CD4-positive, alpha-beta T cell treated with Interleukin-12 subunit alpha and Interleukin-12 subunit beta, for 1 hour (primary cell): ENCODE measurements at places on chromosomes 12 and 14.

- no peak for DNase-seq
Observed at GRCh38 chr12:30826276-30826675, 71.5 kb upstream of the CAPRIN2 start.

GRCh38 chr14:100246809-100247428 lies 8.0 kb downstream of the YY1 start:
- DNase-seq, result peak; percentile 62

- no peak for DNase-seq
Observed at GRCh38 chr12:124242529-124243065, 52.3 kb upstream of the RFLNA start.

GRCh38 chr12:124654666-124655047 lies 87.2 kb upstream of the NCOR2 start:
- DNase-seq, result no peak

DNA sequence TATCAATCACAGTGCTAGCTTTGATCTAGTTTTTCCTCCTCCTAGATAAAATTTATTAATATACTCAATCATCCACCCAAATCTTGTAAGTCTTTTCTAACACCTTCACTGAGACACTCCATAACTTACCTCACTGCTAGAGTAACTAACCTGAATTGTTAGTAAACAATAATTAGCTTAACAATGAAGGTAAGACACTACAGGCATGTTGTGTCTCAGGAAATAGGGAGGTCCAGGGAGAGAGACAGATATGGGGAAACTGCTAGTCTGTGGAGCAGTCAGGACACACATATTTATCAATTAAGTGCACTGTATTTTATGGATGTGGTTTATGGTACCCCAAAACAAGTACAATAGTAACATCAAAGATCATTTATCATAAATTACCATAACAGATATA lies 94.2 kb upstream of the SSTR1 start:
- no peak for DNase-seq

GRCh38 chr14:35336494-35337268 lies 44.5 kb downstream of the PSMA6 start:
- DNase-seq, result no peak

- peak; percentile 93 for DNase-seq
Observed at GRCh38 chr12:124913474-124914391, 717 bp downstream of the UBC start.

GRCh38 chr12:90331262-90331661 lies 622.6 kb upstream of the ATP2B1 start:
- no peak for DNase-seq

DNA sequence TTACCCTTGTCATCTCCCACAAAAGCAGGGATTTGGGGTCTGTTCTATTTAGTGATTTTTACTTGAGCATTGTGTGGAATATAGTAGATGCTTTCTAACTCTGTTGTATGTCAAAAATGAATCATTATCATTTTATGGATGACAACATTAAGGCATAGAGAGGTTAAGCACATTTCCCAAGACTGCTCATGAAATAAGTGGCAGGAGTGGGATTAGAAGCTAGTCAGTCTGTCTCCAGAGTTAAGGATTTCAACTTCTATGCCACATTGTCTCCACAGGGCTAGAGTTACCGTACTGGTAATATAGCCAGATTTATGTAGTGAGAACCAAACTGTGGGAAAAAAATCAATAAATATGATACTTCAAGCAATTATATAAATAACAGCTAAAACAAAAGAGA lies 170.6 kb upstream of the DCN start:
- DNase-seq, result no peak

DNA sequence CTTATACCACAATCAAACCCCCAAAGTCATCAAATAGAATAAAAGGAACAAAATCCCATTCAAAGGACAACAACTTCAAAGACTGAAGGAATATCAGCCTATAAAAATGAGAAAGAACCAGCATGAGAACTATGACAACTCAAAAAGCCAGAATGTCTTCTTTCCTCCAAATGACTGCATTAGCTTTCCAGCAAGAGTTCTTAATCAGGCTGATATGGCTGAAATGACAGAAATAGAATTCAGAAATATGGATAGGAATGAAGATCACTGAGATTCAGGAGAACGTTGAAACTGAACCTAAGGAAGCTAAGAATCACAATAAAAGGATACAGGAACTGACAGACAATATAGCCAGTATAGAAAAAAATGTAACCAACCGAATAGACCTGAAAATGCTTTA lies 109.5 kb downstream of the SINHCAF start:
- DNase-seq, result no peak

- DNase-seq, result peak; percentile 76
Observed at GRCh38 chr12:2752676-2753371, 41.9 kb upstream of the FKBP4 start.

- DNase-seq, result no peak
Observed at GRCh38 chr14:99346470-99347080, 74.6 kb upstream of the BCL11B start.
